ENCODE measurements at places on chromosomes 12 and 14.

- DNase-seq, result no peak
These were observed 12.8 kb upstream of the SMARCD1 start for GRCh38 chr12:50072198-50072907.

DNA sequence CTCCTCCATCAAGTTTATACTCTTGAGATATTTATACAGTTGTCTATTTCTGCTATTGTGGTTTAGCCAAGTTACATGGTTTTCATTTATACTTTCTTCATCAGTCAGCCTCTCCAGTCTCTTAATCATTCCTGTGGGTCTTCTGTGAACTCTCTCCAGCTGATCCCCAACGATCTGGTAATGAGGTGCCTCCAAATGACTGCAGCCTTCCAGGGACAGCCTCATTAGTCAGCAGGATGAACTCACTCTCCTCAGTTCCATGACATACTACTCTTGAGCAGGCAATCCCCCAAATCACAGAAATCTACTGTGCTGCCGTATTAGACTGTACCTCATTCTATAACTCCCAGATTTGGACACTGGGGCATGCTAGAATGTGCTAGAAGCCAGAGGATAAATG lies 15.3 kb downstream of the AREL1 start:
- DNase-seq, result peak; percentile 85

GRCh38 chr12:15527201-15528080 lies 205.1 kb downstream of the PTPRO start:
- peak; percentile 19 for DNase-seq

DNA sequence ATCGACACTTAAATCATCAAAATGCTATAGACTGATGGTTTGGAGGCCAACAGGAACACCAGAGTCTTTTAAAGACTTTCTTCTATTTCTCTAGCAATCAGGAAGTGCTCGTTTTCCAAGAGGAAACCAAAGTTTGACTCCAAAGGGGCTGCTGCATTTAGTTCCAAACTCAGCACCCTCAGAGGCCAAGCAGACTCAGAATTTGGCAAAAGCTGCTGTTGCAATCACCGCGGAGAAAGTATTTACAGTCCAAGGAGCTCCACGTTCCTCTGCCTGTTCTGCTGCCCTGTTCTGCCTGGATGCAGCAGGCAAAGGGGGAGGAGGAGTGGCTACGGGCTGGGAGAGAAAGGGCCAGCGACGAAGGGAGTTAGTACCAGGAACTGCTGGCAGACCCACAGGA lies 325.1 kb downstream of the BCL11B start:
- no peak for DNase-seq

- no peak for DNase-seq
These were observed 21.3 kb downstream of the POLE start for GRCh38 chr12:132665794-132666193.

- DNase-seq, result no peak
These were observed 393.9 kb upstream of the RGS6 start for GRCh38 chr14:71538288-71538687.

GRCh38 chr14:57323721-57324120 lies 55.0 kb downstream of the AP5M1 start:
- no peak for DNase-seq

GRCh38 chr12:2173971-2174370 lies 121.2 kb downstream of the CACNA1C start:
- DNase-seq, result no peak

DNA sequence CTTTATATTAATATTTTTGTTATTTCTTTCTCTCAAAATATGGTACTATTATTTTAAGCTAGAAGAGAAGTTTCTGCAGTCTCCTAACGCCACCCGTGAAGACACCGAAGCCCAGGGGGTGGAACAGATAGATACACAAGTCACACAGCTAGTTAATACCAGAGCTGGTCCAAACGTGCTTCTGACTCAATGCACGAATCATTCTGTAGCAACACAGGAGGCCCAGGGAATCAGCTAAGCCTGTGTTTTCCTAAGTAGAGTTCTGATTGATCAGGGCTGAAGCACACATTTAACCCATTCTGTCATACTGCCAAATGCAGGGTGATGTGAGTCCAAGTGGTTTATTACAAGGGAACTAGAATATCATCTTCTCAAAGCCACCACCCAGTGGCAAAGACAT lies 116.9 kb upstream of the PWP1 start:
- DNase-seq, result no peak

GRCh38 chr12:126963825-126964224 lies 1303.1 kb upstream of the TMEM132C start:
- no peak for DNase-seq

DNA sequence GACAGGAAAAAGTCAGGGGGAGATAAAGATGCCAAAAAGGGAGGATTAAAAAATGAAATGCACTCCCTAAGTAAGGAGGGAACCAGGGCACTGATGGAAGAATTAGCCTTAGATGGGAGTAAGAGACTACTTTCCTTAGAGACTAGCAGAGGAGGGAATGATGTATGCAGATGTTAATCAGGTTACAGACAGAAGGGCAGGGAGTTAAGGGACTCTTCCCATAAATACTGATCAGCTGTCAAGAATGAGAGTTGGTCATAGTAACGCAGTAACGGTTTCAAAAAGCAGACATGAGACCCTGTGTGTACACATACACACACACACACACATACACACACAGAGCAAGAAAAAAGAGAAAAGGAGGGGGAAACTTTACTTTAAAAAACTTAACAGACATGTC lies 93.4 kb downstream of the PHLDA1 start:
- DNase-seq, result no peak

DNA sequence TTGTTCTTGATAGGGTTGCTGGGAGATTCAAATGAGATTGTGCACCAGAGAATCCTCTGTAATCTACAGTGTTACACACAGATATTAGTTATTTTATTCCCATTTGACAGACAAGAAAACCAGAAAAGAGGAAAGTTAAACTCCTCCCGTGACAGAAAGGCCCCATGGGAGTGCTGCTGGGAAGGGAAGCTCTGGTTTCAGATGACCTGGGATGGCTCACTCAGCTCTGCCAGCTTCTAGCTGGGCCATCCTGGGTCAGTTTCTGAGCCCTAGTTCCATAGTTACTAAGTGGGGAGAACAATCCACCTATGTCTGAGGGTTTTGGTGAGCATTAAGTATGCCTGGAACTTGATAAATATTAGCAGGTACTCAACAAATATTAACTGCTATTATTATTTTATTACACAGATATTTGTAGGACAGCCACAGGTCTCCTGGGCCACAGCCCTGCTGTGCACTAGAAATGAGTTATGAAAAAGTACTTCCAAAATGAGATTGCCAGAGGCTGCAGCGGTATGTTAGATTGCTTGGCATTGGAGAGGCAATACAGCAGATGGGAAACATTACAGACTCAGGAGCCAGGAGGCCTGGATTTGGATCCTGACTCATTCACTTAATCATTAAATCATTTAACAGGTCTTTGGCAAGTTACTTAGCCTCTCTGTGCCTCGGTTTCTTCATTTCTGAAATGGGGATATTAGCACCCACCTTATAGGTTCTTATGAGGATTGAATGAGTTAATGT lies 47.1 kb upstream of the STON2 start:
- no peak for DNase-seq

DNA sequence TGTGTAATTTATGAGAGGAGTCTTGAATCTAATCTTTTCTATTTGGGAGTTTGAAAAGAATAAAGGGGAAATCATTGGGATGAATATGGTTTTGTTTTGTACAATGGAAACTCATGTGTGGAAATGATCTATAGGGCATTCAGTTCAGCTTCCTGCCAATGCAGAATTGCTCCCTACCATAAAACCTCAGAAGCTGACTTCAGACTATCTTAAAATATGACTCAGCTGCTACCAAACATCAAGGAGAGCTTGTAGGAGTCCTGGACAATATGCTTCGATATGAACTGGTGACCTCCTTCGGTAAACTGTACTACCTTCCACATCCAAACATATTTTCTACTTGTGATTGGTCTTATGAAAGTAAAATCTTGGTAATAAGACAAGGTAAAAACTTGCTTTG lies 160.6 kb downstream of the CAPZA3 start:
- peak; percentile 4 for DNase-seq

GRCh38 chr12:43293396-43293795 lies 258.6 kb downstream of the ADAMTS20 start:
- no peak for DNase-seq

DNA sequence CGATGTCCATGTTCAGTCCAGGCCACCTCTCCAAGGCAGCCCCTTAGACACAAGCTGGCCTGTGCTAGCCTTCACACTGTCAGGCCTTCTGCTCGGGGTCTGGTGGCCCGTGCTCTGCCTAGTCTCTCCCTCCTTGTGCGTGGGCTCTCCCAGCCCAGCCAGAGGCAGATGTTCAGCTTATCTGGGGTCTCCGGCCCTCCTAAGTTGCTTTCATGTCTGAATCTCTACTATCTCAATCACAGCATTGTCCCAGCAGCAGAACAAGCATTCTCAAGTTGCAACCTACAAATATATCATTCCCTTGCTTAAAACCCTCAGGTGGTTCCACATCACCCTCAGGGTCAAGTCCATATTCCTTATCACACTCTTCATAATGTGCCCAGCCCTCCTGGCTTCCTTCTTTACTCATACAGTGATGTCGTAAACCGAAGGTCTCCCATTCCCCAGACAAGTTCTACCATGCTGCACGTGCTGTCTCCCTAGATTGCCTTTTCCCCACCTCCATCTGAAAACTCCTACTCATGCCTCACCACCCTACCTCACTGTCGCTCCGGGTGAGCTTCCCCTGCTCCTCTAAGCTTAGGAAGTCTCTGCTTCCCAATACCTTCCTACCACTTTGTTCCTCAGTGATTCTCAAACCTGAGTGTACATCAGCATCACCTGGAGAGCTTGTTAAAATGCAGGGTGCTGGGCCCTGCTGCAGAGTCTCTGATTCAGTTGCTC lies 1.5 kb downstream of the KRT73 start:
- no peak for DNase-seq

DNA sequence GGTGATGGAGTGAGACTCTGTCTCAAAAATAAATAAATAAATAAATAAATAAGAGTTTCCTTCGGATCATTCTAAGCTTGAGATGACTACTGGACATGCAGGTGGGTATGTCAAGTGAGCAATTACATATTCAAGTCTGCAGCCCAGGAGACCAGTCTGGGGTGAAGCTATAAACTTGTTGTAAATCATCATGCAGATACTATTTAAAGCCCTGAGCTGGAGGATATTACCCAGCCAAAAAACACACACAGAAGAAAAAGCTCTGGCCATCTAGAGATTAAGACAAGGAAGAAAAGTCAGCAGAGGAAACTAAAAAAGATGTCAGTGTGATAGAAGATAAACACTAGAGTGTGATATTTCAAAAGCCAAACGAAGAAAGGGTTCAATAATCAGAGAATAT lies 47.0 kb upstream of the PDZRN4 start:
- no peak for DNase-seq

GRCh38 chr14:104777808-104778249 lies 17.7 kb downstream of the AKT1 start:
- DNase-seq, result no peak

DNA sequence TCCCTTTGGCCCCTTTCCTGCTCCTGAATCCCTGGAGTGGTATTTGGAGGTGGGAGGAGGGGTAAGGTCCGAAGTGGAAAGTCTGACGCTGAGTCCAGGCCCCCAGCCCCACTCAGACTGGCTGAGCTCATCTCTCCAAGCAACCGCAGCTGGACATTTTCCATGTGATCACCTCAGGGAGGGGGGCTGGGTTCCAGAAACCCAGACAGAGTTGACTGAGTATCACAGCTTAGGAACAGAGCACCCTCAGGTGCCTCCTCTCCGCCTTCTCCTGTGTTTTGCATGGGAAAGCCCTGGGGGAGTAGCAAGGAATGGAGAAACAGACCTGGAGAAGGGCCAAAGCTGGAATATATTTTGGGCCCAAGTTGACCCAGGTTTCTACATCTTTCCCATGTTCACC lies 8.0 kb upstream of the ITGA5 start:
- no peak for DNase-seq

DNA sequence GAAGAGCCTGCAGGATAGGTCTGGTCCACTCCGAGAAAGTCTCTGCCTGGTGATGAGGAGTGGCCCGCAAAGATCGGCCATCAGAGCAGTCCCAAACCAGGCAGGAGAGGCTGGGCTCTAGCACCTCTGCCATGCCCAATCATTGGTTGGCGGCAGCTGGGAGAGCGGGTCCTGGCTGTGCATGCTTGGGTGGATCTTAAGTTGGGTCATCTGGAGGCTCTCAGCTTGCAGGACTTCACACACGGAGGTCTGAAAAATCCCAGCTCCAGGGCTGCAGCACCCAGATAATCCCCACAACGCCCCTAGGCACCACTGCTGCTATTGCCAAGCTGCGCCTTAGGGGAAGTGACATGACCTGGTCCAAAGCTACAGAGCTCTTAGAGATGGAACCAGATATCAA lies 766.7 kb upstream of the TBX3 start:
- no peak for DNase-seq

DNA sequence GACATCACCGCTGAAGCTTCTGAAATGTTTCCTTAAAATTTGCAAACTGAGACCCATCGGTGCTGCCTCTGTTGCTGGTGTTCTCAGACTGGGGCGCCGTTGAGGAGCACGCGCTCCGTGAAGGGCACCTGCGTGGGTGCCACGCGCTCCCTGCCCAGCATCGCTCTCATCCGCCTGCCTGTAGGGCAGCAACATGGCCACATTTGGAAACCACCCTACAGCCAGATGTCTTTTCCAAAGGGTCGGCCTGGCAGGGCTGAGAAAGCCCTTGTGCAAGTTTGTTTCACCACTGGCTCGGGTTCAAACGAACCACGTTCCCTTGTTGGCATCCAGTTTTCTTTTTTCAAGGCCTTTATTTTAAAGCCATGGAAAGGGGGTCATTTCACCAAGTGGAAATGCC lies 13.9 kb downstream of the ADGRD1 start:
- no peak for DNase-seq

DNA sequence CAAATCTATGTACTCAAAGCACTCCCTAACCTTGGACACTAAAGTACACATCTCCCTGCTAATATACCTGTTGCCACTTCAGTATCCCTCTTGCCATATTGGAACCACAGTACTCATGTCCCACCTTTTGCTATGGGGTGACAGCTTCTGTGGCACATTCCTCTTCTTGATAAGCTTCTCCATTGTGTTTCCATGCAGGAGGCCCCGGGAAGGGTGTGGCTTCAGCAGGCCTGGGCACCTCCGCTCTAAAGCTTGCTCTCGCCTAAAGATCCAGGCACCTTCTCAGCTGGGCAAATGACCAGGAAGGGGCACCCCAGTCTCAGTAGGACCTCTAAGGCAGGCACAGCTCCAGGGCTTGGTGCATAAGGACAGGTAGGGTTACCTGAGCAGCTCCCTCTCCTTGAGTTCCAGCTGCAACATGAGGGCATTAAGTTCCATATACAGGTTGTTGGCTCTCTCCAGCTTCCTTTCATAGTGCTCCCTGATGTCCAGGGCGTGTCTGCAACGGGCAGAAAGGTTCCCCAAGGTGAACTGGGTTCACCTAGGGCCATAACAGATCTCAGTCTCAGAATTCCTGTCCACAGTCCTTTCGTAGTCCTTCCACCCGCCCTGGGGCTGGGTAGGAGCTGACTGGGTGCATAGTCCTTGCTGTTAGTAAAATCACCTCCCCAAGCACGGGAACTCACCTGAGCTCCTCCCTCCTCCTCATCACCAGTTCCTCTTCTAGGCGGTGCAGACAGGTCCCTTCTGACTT lies 15.9 kb downstream of the MAP3K12 start:
- no peak for DNase-seq

DNA sequence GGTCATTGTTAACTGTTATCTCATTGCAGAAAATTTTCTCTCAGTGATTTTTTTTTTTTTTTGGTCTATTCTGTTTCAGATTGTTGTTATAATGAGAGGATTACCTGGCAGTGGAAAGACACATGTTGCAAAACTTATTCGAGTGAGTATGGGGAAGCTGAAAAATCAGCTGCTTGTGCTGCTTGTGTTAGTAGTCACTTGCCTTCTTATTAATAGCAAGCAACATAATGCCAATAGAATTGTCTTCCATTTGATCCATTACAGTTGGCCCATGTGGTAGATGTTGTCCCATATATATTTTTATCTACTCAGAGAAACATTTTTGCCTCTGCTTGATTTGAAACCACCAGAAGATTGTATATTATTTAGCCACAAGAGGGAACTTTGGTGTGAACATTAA lies 53.0 kb downstream of the YLPM1 start:
- no peak for DNase-seq
